ENCODE measurements at places on chromosomes 7 and 10.

DNA sequence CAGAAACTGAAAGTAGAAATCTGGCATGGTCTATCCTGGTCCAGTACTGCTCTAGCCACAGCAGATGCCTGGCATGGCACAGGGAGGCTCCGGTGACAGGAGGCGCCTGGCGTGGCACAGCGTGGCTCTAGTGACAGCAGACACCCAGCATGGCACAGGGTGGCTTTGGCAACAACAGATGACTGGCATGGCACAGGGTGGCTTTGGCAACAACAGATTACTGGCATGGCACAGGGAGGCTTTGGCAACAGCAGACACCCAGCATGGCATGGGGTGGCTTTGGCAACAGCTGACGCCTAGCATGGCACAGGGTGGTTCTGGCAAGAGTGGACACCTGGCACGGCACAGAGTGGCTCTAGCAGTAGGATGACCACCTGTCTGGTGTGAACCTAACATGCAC, 480.5 kb upstream of the FOXK1 start:
- DNase-seq = no peak

DNA sequence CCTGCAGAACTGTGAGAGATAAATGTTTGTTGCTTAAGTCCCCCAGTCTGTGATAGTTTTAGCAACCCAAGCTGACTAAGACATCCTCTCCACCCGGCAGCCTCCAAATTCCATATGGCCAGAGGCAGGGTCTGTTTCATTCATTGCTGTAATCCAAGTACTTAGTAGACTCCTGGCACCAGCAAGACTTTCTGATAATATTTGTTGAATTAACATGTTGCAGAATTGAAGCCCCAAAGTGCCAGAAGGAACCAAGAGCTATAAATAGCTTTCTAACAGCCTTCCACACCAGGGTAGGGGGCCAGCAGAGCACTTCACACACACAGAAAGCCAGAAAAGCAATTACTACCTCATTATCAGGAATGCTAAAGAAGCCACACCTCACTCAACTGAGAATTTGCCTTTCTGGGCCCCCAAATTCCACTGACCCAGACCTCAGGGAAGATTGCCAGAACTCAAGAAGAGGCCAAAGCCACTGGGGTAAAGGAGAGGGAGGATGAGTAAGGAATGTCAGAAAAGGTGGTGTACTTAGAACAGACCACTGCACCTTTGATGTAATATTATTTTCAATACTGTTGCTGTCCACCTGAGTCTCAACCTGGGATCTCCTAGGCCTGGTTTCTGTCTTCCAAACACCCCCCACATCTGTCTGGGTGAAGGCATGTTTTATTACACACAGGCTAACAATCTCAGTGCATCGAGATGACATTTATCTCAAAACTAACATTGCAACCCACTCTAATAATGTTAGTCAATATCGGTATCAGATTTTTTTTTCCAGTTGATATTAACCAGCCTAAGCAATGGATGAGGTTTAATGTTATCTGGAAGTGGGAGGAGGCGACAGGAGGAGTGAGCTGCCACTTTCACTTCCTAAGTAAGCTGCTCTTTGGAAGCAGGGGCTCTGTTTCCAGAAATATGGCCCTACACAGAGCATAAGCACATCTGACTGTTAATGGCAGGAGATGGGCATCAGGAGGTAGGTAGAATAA, 5.5 kb downstream of the NOD1 start:
- DNase-seq = no peak

- no peak for DNase-seq
These were observed 3.2 kb downstream of the MGMT start for GRCh38 chr10:129470103-129470851.

GRCh38 chr7:43372676-43373355, 210.1 kb upstream of the STK17A start:
- no peak for DNase-seq

- no peak for DNase-seq
These were observed 233.6 kb upstream of the SEMA3E start for GRCh38 chr7:83882551-83882950.

DNA sequence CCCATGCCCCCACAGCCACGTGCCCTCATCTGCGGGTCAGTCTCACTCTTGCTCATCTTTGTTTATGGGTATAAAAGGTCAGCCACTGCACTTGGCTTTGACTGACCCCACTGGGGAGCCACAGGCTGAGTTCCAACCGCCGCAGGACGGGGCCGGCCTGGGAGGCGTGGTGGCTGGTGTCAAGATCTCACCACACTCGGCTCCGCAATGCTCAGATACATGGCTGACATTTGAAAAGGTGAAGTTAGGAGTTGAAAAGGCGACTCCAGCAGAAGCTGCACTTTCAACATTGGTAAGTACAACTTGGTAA, 14.9 kb downstream of the TUBGCP2 start:
- no peak for DNase-seq

- peak; percentile 15 for DNase-seq
These were observed 120.0 kb upstream of the PLPP4 start for GRCh38 chr10:120336911-120337540.

DNA sequence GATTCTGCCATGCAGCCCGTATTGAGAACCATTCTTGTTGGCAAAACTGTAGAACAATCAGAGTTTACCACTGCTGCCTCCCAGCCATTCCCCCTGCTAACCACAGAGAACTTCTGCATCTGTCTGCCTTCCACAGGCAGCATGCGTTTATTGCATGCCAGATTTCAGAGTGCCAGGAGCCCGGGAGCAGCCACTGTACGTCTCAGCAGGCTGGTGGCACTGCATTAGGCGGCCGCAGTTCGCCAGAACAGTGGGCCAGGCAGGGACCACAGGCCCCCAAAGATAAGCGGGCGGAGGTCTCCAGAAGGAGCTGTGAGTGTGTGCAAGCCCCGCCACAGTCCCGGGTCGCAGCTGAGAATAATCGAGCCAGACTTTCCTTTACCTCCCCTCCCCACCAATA, 31.8 kb downstream of the ZNF467 start:
- peak; percentile 50 for DNase-seq

- DNase-seq = no peak
These were observed 27.6 kb upstream of the SFMBT2 start for GRCh38 chr10:7438196-7438986.

DNA sequence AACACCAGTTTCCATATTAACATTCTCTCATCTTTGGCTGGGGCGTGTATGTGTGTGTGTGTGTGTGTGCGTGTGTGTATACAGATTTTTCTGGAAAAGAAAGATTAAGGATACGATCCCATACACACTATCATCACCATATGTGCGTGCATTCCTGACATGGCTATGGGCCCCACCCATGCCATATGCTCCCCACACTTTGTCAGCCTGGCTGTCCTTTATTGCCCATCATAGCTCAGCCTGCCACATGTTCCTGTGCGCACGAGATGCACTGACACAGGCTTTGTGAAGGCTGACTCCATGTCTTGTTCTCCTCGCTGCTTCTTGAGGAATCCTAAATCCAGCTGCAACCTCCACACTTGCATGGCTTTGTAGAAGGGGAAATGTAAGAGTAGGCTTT, 984.1 kb downstream of the LRMDA start:
- no peak for DNase-seq

GRCh38 chr10:107914450-107915214, 750.1 kb upstream of the SORCS1 start:
- no peak for DNase-seq

- peak; percentile 88 for DNase-seq
These were observed at the start of gene FAM171A1 for GRCh38 chr10:15370856-15371701. FAM171A1 (minus strand) TSS chr10:15371289; CDS start chr10:15371052, 237 bp downstream.

DNA sequence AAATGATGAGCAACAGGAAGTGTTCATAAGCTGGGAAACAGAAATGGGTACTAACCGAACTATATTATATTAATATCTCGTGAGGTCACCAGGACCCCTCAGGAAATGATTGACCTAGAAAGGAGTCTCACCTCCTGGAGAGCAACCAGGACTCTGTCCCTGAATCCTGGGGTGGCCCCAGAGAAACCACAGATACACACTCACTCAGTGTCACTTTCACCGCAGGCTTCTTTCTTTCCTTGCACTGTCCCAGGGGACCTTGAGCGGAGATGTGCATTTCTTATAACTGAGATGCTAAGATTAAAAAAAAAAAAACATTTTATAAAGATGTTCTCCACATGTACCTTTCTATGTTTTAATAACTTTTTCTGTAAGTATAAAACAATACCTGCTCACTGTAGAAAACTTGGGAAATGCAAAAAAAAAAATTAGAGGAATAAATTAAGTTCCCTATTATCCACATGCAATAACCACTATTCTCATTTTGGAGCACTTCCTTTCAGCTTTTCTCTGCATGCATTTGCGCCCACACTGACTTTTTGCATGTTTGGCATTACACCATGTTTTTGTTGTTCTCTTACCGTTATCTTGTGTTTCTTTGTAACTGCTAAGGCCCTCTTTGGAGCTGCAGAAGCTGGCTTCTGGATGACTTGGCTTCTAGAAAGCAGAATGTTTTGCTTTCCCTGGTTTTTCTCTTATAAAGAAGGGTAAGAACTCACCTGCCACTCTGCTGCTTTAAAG, 15.0 kb downstream of the NOD1 start:
- DNase-seq = no peak

GRCh38 chr7:118517275-118517674, 292.8 kb downstream of the ANKRD7 start:
- no peak for DNase-seq

DNA sequence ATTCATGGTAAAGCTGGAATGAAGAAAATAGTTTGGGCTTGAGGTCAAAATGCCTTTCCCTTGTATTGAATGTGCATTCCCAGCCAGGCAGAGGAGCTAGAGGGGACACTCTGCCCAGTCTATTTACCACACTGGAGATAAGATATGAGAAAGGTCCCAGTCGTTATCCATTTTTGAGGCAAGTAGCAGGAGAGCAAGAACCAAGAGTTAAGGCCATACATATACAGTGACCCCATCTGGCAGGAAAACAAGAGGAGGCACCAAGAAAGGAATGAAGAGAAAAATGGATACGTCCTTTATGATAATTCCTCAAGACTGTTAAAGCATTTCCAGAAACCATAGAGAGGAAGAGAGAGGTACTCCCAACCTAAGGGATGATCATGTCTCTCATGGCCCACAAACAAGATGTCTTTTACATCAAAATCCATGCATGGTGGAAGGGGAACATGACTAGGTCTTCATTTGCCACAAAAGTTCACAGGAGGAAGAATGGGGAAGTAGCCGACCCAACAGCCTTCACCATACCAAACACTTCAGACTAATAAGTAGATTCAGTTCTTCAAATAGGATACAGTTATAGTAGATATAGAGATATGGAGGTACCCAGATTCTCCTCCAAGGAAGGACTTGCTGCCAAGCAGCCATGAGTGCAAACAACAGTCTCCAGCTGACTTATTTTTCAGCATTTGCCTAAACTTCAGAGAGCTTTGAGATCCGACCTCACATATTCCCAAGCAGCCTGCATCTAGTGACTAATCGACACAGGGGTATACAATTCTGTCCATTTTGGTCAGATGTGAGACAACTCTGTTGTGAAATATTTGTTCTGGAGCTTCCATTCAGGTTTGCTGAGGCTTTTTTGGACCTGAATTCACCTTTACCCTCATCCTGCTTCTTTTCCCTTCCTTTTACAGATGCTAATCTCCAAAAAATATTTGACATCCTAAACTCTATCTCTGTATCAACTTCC, 61.1 kb upstream of the CCDC71L start:
- DNase-seq = no peak

- peak; percentile 34 for DNase-seq
These were observed 86.9 kb downstream of the CARD11 start for GRCh38 chr7:2956526-2957368.

DNA sequence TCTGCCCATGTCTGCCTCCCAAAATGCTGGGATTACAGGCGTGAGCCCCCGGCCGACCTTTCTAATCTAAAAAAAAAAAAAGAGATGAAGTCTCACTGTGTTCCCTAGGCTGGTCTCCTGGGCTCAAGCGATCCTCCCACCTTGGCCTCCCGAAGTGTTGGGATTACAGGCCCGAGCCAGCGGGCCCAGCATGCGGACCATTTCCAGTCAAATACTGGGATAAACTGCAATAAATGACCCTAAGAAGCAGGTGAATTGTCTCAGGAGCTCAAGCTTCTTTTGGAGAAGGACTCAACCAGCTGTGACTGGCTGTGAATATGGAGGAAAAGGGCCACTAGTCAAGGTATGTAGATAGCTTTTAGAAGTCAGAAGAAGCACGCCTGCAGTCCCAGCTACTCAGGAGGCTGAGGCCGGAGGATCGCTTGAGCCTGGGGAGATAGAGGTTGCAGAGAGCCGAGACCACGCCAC, 550 bp upstream of the CREM start:
- no peak for DNase-seq

DNA sequence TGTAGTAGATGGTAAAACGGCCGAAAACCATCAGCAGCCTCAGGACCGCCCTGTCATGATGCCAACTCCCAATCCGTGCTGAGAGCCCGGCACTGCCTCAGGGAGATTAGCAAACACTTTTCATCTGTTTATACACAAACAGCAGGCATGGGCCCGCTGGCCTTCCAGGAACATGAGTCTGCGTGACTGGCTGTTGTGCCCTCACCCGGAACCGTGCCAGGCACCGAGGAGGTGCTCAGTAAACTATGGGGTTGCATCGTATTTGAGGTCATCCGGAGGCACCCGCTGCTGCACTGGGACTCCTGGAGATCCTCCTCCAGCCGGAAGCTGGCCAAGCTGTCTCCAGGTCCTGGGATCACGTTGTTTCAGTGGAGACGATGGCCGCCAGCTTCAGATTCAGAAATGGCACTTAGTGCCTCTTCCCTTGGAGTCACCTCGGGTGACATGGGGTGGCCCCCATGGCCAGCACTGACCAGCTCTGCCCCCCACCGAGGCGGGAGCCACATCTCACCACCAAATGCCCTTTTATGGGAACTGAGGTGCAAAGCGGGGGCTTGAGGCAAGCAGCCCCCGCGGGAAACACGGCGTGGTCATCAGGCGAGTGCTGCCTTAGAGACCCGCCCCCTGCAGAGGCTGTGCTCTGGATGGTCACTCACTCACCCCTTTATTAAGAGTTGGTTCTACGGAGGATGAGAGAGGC, 585.9 kb downstream of the PTPRN2 start:
- DNase-seq = no peak

DNA sequence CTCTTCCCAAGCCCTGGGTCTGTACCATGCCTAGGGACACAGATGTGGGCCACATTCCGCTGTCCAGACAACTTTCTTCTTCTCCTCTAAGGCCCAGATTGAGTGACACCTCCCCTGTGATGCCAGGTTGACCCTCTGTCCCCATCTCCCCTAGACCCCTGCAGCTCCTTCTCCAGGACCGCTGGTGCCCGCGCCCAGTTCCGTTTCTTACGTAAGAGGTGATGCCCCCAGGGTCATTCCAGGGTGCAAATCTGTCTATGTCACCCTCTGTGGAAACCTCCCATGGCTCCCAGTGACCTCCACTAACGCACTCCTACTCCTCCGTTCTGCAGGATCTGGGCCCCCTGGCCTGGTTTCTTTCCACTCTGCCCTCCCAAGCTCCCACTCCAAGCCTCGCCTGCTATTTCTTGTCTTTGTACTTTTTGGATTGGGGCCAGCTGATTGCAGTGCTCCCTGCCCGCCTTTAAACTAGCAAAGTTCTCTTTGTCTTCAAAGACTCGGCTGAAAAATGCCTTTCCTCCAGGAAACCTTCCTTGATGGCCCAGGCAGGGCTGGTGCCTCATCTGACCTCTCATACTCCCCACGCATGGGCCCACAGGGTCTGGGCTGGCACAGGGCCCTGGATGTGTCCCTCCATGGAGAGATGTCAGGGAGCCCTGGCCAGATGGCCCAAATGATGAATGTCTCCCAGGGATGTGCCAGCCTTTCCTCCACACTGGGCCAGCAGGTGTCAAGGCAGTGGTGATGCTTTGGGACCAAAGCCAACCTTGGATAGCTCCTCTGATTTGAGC, 21.3 kb upstream of the ELN start:
- no peak for DNase-seq

GRCh38 chr10:74906611-74907198, 80.3 kb downstream of the KAT6B start:
- DNase-seq = no peak

- DNase-seq = no peak
These were observed 102.0 kb upstream of the INSYN2A start for GRCh38 chr10:127298381-127298780.
